ENCODE measurements at places on chromosomes 3 and 15.

GRCh38 chr15:38674448-38674847 is 109.8 kb upstream of the RASGRP1 start:
- DNase-seq, result no peak

DNA sequence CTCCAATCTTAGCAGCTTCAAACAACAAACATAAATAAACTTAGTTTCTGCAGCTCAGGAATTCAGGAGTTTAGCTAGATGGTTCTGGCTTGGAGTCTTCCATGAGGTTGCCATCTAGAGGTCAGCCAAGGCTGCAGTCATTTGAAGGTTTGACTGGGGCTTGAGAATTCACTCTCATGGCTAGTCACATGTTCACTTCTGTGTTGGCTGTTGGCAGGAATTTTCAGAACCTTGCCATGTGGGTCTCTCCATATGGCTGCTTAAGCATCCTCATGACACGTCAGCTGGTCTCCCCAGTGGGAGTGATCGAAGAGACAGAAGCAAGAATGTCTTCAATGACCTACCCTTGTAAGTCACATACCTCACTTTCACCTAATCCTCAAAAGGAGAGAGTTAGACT is 269.2 kb upstream of the CNTN3 start:
- DNase-seq, result no peak

- DNase-seq, result peak; percentile 53
These were observed at the start of gene KY for GRCh38 chr3:134650431-134651346. KY (minus strand) TSS chr3:134651022; CDS start chr3:134650960, 62 bp downstream.

DNA sequence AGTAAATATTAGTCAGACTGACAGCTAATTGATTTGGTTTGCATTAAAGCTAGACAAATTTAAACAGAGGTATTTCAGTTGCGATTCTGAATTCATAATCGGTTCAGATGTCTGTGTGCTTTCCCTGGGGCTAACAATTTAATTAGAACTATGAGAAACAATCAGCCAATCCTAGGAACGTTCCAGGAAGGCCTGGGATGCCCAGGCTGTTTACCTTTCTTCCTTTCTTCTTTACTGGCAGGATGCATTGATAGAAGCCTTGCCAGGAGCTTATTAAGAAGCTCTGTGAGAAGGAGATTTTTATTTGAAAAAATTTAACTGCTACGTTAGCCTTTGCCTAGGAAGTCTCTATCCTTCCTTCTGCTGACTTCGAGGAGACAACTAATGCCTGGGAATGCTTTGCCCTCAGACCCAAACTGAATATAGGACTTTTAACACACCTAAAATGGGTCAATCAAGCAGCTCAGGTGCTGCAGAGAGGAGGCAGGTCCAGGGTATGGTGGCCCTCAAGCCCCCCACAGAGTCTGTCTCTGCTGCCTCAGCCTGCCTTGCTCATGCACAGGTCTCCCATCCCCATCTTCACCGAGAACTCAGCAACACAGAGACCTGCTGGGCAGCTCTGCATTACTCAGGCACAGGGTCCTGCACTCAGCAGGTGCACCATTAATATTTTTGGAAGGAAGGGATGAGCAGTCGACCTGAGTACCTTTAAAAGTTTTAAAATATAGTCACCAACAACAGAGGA is 48.5 kb downstream of the PCSK6 start:
- no peak for DNase-seq

DNA sequence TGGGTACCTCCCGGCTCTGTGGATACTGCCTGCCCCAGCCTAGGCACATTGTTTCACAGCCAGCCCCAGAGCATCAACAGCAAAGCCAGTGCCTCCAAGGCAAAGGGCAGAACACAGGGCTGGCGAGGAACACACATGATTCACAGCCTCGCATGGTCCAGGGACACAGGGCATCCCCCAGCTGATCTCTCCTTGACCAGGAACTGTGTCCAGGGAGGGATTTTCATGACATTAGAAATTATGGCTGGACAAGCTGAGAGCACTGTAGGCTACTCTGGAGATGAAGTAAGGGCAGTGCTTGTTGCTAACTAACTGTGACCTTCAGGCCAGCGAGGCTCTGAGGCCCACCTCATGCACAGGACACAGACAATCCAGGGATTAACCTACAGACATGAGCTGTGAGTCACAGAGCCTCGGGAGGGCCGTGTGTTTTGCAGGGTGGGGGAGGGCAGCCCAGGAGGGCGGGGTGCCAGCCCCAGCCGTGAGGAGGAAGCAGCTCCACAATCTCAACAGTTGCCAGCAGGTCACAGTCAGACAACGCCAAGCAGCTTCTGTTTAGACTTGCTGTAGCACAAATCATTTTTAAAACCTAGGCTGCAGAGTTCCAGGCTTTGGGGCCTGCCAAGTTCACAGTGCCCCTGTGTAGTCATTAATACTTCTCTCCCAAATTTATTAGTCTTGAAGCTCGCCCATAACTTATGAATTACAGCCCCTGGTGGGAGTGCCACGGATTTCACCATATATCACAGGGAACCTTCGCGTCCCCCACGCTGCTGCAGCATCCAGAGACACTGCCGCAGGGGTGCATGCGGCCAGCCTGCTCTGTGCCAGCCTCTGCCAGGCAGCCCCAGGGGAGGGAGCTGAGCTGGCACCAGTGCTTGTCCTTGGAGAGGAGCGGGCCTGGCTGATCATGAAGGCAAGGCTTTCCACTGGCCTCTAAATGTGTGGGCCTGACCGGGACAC is 114.7 kb downstream of the ETFA start:
- DNase-seq, result no peak

- no peak for DNase-seq
These were observed 387.5 kb upstream of the ATP11B start for GRCh38 chr3:182405759-182406158.

- no peak for DNase-seq
These were observed 185.7 kb upstream of the THRB start for GRCh38 chr3:24680214-24680967.

DNA sequence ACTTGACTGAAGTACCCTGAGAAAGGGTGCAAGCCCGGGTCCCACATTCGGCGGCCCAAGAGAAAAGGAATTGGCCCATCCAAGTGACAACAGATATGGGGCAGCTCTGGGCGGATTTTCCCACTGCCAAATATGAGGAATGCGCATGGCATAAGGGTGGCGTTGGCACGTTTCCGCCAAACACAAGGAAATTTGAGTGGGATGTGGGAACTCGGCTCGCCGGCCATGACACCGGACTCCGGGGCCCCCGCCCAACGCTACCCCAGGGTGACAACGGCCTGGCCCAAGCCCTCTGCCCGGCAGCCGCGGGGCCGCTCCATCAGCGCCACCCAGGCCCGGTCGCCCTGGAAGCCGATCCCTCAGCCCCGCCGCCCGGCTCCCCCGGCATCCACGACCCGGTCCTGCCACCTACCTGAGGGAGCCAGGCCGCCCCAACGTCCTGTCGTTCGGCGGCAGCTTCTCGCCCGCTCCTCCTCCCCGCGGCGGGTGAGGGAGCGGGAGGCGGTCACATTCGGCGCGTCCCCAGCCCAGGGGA is 449 bp downstream of the RAF1 start:
- DNase-seq, result no peak

DNA sequence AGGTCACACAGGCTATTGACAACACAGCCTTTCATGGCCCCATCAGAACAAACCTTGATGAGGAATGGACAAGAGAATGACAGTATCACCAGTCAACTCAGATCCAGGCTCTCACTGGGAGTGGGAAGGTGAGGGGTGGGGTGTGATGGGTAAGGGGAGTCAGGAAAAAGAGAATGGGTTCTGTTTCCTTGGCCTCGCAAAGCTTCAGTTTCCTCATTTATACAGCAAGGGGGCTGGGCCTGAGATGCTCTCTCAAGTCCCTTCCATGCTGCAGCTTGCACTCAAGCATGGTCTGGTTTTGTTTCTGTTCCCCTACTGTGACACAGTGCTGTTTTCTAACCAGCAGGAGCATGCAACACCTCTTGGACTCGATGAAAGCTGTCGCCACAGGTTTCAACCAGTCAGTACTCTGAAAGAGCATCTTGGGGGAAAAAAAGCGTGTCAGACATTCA is 65.7 kb upstream of the IL12A start:
- no peak for DNase-seq

GRCh38 chr3:194736277-194736895 is 50.7 kb downstream of the FAM43A start:
- no peak for DNase-seq

GRCh38 chr3:30776186-30776815 is 118.2 kb downstream of the GADL1 start:
- DNase-seq, result no peak

GRCh38 chr3:139297588-139298311 is 46.1 kb upstream of the MRPS22 start:
- DNase-seq, result no peak

DNA sequence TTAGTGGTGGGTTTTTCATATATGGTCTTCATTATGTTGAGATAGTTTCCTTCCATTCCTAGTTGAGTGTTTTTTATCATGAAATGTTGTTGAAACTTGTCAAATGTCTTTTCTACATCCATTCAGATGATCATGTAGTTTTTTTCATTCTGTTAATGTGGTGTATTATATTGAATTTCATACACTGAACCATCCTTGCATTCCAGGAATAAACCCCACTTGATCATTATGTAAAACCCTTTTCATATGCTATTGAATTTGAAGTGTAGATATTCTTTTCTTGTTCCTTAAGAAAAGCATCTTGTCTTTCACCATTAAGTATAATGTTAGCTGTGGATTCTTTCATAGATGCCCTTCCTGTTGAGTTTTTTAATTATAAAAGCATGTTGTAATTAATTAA is 42.9 kb downstream of the PIAS1 start:
- no peak for DNase-seq

GRCh38 chr3:170098753-170099152 is 61.0 kb downstream of the GPR160 start:
- no peak for DNase-seq

GRCh38 chr3:52743721-52744120 is 27.0 kb downstream of the NEK4 start:
- no peak for DNase-seq

- no peak for DNase-seq
These were observed 171.2 kb downstream of the APBA2 start for GRCh38 chr15:29056839-29057450.

- no peak for DNase-seq
These were observed 104.7 kb downstream of the UNC13C start for GRCh38 chr15:54082836-54083492.

GRCh38 chr3:102471001-102471400 is 36.2 kb downstream of the ZPLD1 start:
- DNase-seq, result no peak

GRCh38 chr3:46360907-46361306 is 7.0 kb downstream of the CCR2 start:
- DNase-seq, result no peak

DNA sequence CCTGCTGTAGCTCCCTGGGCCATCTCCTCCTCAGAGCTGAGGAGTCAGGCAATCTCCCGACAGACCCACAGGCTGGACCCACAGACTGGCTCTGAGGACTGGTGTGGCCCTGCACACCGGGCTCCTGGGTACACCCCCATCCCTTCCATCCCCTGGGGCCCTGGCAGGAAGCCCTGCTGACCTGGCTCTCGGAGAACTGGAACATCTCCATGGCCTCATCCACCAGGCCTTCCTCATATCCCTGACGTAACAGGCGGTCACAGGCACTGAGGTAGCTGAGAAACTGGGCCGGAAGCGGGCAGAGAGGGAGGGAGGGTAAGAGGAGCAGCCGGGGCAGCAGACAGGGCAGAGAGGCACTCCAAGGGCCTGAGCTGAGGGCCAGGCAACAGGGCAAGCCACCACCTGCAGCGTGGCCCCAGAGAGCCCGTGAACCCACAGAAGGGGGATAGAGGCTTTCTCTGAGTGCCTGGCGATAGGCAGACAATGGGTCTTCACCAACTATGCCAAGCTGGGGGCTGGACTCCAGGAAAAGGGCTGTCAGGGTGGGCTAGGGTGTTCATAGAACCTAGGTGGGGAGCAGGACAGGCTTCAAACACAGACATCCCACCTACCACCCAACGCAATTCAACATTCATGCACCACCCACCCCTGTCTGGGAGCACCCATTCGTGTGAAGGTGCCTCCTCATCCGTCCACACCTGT is 17.9 kb downstream of the KBTBD13 start:
- no peak for DNase-seq

DNA sequence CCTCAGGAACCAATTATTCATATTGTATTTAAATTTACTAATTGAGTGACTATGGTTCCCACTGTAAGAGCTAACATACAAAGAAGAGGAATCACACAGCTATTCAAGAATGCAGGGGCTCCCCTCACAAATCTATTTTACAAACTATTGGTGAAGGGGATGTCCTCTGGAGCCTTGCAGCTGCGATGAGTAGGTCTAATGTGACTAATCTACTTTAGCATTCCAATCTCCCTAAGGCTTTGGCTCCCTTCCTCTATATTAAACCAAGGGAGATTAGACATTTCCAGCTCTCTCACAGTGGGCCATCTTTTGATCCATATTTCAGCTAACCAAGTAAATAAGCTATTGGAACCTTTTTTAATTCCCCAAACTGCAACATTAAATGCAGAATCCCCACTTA is 514.2 kb upstream of the BCHE start:
- DNase-seq, result no peak

- DNase-seq, result no peak
These were observed 4.6 kb upstream of the DAG1 start for GRCh38 chr3:49465270-49466034.

GRCh38 chr3:143383421-143383820 is 263.9 kb downstream of the CHST2 start:
- DNase-seq, result no peak

DNA sequence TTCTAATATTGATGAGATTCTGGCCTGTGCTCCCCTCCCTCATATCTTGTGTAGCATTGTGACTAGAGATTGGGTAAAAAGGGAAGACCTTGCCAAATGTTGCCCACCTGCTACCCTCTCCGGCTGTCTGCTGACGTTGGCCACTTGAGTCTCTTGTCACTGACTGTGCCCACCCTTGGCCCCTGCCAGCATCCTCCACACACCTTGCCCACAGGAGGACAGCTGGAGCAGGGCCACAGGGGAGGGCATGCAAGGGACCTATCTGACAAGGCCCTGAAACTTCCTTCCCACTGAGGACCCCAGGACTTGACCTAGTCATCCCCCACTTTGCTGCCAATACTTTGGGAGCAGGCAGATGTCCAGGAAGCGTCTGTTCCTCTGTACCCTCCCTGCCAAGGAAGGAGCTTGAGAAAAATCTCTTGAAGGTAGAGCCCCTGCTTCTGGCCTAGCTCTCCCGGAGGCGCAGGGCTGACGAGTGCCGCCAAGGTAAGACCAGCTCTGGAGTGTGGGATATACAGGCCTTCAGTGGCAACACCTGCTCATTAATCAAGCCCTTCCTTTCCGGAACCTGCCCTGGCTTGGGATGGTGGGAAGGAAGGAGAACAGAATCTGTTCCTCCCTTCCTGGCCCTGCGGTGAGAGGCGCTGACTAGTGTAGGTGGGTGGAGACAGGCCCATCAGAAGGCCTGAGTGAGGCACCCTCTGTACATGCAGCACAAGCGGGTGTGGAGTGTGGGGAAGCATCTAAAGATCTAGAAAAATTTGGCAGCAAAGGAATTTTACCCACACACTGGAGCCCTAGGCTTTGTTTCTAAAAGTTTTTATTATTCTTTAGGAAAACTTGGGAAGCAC is 4.9 kb upstream of the PAK6 start:
- no peak for DNase-seq

- DNase-seq, result no peak
These were observed 94.2 kb downstream of the MINAR1 start for GRCh38 chr15:79526376-79526775.

Measured in NCI-H1436 (cell line).